ENCODE measurements at places on chromosomes 3 and 15.

DNA sequence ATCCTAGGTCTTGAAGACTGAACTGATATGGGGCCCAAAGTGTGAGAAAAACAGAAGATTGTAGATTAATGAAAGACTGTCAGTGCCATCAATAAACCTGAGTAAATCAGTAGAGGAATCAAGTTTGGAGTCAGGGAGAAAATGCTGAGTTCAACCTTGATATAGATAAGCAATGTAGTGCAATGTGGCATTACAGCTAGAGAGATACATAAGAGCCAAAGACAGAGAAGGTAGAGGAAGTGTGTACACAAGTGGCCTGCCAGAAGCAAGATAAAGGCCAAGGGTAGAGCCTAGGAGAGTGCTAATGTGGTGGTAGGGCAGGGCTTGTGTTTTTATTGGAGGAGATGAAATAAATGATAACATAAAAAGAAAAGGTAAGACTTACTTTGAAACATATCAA is 26.0 kb upstream of the EID1 start:
- no peak for DNase-seq

DNA sequence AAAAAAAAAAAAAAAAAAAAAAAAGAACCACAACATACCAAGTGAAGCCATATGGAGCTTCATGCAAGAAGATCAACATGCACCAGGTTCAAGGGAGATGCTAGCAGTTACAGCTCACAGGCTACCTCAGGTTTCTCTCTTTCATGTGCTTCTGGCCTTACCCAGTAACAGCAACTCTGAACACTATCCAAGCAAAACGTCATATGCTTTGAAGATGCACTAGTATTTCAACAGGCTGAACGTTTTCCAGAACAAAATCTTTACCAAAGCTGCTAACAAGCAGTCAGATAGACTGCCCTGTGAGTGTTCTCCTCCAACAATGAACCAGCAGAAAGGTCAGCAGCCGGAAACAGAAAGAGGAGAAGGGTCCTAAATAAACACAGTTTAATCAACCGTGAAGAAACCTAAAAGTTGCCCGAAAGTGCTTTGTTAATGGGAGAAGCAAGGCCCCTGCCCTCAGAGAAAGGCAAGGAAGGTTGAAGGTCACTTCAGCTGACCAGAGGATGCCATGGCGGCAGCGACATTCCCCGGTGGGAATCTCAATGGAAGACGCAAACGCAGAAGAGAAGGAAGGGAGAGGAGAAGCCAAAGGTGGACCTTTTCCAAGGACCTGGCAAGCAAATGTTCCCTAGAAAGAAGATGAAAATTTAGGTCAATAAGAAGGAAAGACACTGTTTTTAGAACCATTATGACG is 80.1 kb downstream of the CCNL1 start:
- DNase-seq, result no peak

DNA sequence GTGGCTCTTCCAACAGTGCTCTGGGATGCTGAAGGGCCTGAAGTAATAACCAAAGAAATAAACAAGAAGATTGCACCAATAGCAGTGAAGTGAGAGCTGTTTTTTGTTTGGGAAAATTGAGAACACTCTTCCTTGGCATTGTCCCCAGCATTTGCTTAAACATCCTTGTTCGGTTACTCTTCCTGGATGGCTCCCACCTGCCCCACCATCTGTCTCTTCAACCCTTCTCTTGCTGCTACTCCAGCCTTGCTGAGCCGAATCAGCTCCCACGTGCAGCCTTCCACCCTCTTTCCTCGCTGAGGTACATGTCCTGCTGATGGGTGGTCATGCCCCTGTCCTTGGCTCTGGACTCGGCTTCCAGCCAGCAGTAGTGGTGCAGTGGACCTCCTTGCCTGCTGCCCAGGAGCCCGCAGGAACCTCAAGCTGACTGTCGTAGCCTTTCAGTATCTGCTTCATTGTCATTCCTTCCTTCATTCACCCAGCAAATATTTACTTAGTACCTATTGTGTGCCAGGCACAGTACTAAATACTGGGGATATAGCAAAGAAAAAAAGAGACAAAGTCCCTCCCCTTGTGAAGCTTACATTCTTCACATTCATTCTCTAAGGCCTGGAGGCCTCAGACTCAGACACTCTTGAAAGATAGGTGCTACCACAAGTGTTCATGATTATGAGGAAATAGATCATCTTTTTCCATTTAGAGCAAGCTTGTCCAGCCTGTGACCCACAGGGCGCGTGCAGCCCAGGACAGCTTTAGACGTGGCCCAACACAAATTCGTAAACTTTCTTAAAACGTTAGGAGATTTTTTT is 17.1 kb upstream of the VILL start:
- no peak for DNase-seq

GRCh38 chr15:90617171-90617570 is 87.4 kb downstream of the CRTC3 start:
- DNase-seq, result no peak

GRCh38 chr3:188154809-188155574 is 1.0 kb downstream of the LPP start:
- DNase-seq, result no peak

DNA sequence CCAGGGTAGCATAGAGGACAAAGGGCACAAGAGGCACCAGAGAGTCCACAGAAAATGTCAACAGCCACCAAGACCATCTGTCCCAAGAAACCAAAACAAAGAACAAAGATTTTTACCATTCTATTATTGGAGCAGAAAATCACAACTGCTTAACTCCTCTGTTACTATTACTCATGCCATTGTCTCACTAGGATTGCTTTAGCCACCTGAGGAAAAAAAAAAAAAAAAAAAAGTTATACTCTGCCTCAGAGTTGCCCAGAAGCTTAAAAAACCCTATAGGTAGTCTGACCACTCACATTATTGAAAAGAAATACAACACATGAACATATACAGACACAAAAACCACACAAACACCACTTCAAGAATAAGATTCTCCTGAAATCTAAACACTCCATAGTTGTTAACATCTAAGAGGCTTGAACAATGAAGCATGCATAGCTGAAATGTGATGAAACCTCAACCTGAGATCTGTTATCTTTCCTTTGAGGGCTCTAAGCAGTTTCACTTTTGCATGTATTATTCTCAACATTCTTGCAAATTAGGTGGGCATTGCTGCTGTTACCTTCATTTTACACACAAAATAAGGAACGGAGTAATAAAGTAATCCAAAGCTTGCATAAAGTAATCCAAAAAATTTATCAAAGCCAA is 85.4 kb downstream of the IGSF11 start:
- no peak for DNase-seq

GRCh38 chr15:95998935-95999334 is 331.6 kb upstream of the NR2F2 start:
- DNase-seq, result no peak

GRCh38 chr3:70561796-70562195 is 249.4 kb upstream of the MDFIC2 start:
- no peak for DNase-seq

- DNase-seq, result peak; percentile 41
Observed at GRCh38 chr3:44914936-44915335, 40.5 kb downstream of the TGM4 start.

- no peak for DNase-seq
Observed at GRCh38 chr15:40232625-40233070, 6.2 kb upstream of the PAK6 start.

GRCh38 chr15:101044625-101045235 is 125.6 kb downstream of the LRRK1 start:
- DNase-seq, result no peak

- no peak for DNase-seq
Observed at GRCh38 chr3:151379083-151379734, 5.3 kb downstream of the P2RY12 start.

DNA sequence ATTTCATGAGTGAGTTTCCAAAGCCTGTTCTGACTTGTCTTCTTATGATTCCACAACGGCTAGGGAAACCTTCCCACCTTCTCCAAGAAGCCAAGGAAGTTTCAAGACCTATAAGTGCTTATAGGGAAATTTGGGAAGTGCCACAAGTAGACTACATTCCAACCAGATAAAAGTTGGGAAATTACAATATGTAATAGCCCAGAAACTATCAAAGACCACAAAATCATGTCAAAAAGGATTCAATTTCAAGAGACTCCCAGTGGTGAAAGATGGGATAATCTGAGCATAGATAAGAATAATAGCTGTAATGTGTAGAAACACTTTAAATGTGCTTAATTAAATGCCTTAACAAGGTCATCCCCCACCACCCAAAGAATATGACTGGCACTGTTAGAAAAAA is 169.2 kb upstream of the SLC2A2 start:
- no peak for DNase-seq

- no peak for DNase-seq
Observed at GRCh38 chr15:46301291-46301690, 666.5 kb downstream of the SQOR start.

- DNase-seq, result no peak
Observed at GRCh38 chr3:107970993-107971580, 119.7 kb downstream of the CD47 start.

DNA sequence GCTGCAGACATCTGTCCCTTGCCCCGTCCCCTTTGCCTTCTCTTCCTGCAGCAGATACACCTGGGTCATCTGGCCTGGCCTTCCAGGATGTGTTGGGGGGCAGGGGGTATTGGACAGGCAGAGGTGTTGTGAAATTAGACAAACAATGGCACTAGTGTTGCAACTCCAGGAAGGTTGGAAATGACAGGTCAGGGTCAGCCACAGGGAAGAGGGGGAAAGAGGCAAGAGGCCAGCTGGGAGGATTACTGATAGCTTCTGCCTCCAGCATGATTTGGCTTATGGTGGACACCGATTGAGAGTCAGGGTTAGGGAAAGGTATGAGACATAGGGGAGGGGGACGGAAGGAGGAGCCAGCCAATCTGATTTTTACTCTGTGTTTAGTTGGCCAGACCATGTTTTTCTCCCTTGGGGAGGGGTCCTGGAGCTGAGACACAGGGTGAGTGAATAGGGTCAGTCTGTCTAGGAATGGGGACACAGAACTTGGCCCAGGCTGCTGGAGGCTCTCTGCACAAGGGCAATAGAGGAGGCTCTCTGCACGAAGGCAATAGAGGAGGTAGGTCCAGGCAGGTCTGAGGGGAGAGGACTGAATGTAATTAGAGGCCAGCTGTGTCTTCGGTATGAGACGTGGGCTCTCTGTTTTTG is 3.4 kb upstream of the ATP2B2 start:
- no peak for DNase-seq

- peak; percentile 61 for DNase-seq
Observed at GRCh38 chr3:16448639-16449070, 64.8 kb downstream of the RFTN1 start.

DNA sequence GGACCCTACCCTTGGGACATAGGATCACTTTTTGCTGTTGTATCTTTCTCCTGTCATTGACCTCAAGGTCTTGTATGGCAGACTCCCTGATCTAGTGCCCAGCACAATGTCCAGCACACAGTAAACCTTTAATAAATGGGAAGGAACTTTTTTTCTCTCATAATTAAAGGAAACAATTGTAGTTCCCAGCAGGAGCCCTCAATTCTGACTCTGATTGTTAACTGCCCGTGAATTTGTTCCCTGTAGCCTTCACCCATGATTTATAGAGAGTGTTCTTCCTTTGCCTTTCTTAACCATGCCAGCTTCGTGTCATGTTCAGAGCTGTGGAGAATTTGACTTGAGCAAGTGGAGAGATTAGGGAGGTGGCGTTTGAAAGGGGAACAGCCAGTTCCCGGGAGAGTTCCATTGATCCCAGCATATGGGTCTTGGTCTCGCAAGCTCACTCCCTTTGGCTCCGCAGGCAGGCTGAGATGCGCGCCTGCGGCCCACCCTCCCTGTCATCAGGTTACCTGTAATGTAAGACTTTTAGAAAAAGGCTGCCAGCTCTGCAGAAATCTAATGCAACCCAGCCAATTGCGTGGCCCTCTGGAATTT is 182.6 kb downstream of the TP63 start:
- no peak for DNase-seq

- no peak for DNase-seq
Observed at GRCh38 chr15:66939451-66940023, 125.9 kb upstream of the SMAD3 start.

DNA sequence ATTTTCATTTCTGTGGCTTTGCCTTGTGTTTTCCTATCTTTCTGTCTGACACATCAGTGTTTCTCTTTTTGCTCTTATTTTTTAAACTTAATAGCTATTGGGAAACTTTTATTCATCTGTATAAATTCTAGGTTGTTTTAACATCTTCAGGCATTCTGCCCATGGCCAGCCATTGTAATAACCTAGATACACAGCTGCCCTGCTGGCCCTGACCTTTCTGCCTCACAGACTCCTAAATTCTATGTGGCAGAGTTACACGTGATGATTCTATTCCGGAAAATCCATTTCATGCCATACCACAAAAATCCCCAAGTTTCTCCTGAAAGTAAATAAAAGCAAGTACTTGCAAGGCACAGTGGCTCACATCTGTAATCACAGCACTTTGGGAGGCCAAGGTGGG is 150.1 kb downstream of the UACA start:
- no peak for DNase-seq
